Lung microvascular endothelial cell (primary cell): ENCODE measurements at places on chromosomes 1 and 21. TPM values are rescaled to one million over a fixed set of nuclear protein-coding genes. Genes with fewer than 3 reads are reported as not detected.
A peak's percentile ranks its signal among the peaks of the same experiment; 100 is the strongest.

The FCRL1 gene
- total RNA-seq: not detected in 2 replicates

The SLC45A1 gene
- 0.44 and 1.2 TPM in 2 replicates for total RNA-seq

The IVL gene
- total RNA-seq: not detected in 2 replicates

DNA sequence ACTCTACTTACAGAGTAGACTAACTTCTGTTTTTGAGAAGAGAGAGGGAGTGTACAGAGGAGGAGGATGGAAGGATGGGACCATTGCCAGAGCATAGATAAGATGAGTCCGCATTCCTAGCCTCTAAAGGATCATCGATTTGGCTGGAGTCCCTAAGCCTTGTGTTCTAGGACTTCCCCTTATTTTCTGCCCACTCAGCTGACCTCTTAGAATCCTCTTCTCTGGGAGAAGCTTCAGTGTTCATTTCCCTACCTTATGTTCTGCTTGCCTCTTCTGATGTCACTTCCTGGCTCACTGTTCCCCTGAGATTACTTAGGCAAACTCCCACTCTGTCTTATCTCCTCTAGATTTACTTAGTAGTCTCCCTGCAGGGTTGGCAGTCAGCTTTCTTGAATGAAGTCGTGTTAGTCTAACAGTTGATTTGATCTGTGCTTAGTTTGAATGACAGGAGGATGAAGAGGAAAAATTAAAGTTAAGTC is 156.7 kb downstream of the SYT2 start:
- DNase-seq: no peak

DNA sequence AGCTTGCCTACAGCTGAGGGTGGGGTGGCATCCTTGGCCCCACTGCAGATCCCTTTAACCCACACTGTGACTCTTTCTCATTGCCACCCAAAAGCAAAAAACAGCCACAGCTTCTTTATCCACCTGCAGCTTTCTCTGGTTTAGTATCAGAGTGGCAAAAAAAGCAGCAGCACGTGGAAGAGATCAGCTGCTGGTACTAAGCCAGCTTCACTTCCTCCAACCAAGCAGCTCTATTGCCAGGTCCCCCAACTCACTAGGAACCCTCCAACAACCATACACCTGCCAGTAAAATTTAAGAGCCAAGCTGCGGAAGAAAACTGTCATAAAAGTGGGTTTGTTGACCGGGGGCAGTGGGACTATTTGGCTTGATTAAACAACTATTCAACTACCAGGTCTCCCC is 66.4 kb downstream of the KDM1A start:
- no peak for DNase-seq

The INAVA gene
- under 0.01 TPM in 1 of 2 replicates, not detected in the other for total RNA-seq

DNA sequence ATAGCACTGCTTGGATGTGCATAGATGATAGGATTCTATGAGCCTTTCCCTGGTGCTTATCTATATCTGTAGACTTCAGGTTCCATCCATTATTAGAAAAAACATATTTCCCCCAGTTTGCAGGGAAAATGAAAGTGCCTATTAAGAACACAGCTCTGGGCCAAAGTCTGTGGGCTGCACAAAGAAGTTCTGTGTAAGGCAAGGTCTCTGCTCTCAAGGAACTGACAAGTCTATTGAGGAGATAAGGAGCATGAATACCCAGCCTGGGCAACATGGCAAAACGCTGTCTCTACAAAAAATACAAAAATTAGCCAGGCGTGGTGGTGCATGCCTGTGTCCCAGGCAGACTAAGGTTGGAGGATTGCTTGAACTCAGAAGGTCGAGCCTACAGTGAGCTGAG is 22.3 kb upstream of the SDE2 start:
- DNase-seq: no peak

GRCh38 chr1:82921759-82922158 is 1077.2 kb downstream of the TTLL7 start:
- DNase-seq: no peak

DNA sequence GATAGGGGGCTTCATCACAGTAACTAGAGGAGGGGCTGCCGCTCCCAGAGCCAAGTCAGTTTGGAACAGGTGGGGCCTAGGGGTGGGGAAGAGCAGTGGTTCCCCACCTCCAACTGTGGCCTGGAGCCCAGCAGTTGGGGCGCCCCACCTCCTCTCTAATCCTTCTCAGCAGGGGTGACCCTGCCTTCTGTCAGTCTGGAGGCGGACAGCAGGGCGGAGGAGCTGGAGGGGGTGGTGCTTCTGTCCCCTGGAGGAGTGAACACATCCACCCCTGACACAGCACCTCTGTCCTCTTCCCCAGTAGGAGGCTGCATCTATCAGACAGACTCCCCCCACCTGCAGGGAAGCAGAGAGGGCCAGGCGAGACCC is 73.8 kb downstream of the MRPL37 start:
- DNase-seq: no peak

The TMEM201 gene
- total RNA-seq: 2.0 and 3.6 TPM in 2 replicates

DNA sequence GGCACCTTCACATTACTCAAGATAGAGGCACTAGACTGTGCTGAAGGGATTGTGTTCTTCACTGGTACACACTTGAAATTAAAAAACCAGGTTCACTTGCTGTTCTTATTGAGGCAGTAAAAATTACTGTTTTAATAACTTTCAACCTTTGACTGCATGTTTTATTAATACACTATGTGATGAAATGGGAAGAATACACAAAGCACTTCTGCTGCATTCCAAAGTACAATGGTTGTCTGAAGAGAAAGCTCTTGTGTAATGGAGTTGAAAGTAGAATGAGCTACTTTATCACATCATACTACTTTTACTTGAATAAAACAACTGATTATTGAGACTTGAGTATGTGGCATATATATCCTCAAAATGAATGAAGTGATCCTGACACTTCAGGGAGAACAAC is 49.7 kb downstream of the LRRC8C start:
- DNase-seq: no peak

The GRIK3 gene
- total RNA-seq: not detected in 2 replicates

DNA sequence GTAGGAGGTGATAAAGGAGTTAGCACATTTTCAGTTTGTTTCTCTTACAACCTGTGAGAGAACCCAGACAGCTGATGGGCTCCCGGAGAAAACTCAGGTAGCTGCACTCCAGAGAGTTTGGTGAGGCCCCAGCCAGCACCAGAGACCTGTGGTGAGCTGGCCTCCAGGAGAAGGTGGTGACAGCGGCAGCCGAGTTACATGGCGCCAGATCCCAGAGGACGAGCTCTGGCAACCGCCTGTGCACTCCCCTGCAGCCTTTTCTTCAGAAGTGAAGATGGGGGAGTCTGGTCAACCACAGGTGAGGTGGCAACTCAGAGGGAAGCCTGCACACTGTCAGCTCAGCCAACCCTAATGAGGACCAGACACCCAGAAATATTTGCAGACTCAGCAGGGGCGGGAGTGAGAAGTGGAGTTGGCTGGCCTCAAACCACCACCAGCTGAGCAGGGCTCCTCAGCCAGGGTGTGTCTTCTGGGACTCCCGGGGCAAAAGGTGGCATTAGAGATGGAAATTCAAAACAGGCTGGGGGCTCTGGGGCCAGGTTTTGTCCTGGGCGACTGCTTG is 209.7 kb downstream of the SETD4 start:
- no peak for DNase-seq

The MATN1 gene
- total RNA-seq: under 0.01 TPM in 2 replicates

The EPHX1 gene
- 27.2 and 50.4 TPM in 2 replicates for total RNA-seq

DNA sequence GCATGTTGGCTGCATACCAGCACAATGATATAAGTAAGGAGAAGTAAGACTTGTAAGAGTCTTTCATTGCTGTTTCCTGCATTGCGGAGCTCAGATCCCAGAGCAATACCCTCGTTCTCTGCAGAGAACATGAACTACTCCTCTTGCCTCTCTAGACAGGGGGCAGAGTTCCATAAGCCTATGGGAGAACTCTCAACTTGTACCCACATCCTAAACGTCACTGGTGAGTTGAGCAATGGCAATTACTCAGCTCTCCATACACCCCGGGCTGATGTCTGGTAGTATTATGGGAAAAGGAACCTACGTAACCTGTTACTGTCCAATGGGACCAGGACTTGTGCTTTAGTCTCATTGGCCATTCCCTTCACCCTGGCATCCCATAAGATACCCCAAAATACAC is 27.3 kb upstream of the ZNF496 start:
- DNase-seq: no peak

DNA sequence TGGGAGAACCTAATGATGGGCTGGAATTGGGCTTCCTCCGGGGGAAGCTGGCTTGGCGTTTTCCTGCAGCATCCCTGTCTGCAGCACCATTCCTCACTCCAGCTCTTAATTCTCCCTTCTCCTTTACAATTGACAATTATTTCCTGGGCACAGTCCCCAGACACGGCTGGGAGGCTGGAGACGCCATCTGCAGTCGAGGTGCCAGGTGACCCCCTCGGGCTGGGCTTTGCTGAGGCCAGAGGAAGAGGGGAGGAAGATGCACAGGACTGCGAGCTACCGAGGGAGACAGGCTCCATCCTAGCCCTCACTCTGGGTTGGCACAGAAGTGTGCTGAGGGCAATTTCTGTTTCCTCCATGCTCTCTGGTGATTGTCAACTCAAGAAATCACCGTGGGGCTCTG is 453.8 kb downstream of the PTPRU start:
- no peak for DNase-seq

GRCh38 chr1:231923491-231924041 is 297.0 kb downstream of the DISC1 start:
- no peak for DNase-seq

GRCh38 chr1:242854466-242854865 is 330.0 kb upstream of the PLD5 start:
- DNase-seq: no peak

The LHX8 gene
- not detected in 2 replicates for total RNA-seq

The PSEN2 gene
- total RNA-seq: 36.4 and 104 TPM in 2 replicates

GRCh38 chr1:30283199-30283962 is 440.0 kb downstream of the MATN1 start:
- DNase-seq: no peak

The SLAMF6 gene
- not detected in 2 replicates for total RNA-seq

GRCh38 chr1:159866066-159866465 is 3.6 kb upstream of the VSIG8 start:
- DNase-seq: no peak

DNA sequence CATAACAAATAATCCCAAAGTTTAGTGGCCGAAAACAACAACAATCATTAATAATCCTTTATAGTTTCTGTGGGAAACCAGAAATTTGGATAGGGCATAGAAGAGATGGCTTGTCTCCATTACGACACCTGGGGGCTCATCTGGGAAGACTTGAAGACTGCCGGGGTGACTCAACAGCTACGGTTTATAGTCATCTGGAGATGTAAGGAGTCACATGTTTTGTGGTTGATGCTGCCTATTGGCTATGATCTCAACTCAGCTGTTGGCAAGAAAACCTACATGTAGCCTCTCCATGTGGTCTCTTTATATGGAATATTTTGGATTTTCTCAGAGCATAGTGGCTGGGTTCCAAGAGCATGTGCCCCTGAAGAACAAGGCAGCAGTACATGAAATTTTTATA is 29.3 kb upstream of the TSPAN2 start:
- no peak for DNase-seq

The C1orf185 gene
- not detected in 2 replicates for total RNA-seq

The TRAPPC3 gene
- 72.1 and 85.3 TPM in 2 replicates for total RNA-seq

GRCh38 chr1:50637460-50637859 is 214.2 kb upstream of the DMRTA2 start:
- DNase-seq: no peak

DNA sequence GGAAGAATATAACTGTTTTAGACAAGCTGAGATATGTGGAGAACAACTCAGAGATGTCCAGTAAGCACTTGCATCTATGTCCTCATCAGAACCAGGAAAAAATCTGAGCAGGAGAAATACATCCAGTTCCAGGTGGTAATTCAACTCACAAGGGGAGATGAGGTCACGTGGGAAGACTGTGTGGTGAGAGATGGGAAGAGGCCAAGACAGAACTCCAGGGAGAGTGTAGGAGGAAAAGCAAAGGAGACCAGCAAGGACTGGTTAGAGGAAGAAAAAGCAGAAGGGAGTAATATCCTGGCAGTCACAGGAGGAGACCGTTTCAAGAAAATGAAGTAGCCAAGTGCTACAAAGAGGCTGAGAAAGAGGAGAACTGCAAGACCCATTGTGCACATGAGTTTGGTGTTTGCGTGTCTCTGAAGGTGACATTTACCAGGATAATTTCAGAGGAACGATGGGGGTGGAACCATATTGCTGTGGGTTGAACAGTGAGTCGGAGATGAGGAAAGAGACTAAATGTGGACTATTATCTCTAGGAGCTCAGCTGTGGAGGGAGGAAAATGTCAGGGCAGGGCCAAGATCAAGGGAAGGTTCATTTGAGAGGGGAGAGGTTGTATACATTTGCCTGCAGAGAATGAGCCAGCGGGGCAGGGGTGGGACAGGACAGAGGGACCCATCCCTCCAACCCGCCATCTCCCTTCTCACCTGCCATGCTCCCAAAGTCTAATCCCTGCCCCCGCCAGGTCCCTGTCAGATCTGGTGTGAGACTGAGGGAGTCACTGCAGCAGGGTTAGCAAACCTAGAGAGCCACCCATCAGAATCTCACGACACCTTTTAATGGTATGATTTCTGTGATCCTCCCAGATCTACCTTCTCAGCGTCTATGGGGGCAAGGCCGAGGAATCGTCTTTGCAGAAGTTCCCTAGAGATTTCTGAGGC is 24.9 kb downstream of the SUSD4 start:
- no peak for DNase-seq

DNA sequence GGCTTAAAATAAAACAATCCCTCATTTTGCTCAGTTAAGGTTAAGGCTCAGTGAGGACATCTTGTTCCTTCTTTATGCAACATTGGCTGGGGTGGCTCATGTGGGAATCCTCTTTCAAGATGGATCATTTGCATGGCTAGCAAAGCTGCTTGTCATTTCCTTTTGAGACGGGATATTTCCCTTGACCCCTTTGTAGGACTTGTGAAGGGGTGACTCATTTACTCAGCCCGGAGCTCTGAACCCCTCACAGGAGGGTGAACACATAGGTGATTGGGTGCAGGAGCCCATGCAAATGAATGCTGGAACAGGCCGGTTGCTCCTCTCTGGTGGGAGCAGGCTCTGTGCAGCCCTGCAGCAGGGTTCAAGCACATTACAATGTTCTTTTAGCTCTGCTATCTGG is 15.8 kb upstream of the C8A start:
- DNase-seq: peak; percentile 73

- DNase-seq: peak; percentile 65
Measured at GRCh38 chr1:115218034-115218405, 120.0 kb downstream of the NGF start.

DNA sequence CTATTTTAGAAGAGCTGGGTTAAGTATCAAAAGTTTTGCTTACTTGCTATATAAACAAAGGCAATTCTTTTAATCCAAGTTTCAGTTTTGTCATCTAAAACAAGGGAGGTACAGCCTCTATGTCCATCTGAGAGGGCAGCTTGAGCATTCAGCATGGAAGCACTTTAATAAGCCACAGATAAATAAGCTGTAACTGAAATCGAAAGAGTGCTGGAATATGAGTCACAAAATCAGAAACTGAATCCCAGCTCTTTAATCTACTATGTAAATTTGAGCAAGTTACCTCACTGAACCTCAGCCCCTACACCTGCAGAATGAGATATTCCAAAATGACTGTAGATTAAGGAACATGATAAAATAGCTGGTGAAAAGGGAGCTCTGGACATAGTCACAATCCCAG is 80.0 kb upstream of the HP1BP3 start:
- DNase-seq: no peak

The ADORA3 gene
- not detected in 2 replicates for total RNA-seq
